ENCODE measurements at places on chromosomes 7 and 10.

- no peak for DNase-seq
Measured at GRCh38 chr10:25063644-25064043, 47.2 kb downstream of the THNSL1 start.

- DNase-seq = no peak
Measured at GRCh38 chr10:690372-691161, 1.1 kb upstream of the DIP2C start.

GRCh38 chr7:985915-986741, 3.1 kb downstream of the CYP2W1 start:
- peak; percentile 74 for DNase-seq

DNA sequence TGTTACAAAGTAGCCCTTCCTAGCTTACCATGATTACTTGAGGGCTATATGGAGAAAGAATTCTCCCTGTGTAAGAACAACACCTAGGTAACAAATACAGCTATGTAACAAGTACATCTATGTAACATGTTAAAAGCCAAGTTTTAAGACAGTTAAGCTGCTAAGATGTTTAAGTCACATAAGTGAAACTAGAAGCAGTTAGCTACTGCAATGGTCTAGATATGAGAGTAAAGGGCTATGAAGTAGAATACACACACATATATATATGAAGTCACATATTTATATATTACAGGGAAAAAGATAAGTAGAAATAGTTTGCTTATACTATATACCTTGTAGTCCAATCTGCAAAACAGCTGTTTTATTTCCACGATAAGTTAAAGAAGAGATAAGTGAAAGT, 14.4 kb downstream of the POT1 start:
- DNase-seq = no peak

DNA sequence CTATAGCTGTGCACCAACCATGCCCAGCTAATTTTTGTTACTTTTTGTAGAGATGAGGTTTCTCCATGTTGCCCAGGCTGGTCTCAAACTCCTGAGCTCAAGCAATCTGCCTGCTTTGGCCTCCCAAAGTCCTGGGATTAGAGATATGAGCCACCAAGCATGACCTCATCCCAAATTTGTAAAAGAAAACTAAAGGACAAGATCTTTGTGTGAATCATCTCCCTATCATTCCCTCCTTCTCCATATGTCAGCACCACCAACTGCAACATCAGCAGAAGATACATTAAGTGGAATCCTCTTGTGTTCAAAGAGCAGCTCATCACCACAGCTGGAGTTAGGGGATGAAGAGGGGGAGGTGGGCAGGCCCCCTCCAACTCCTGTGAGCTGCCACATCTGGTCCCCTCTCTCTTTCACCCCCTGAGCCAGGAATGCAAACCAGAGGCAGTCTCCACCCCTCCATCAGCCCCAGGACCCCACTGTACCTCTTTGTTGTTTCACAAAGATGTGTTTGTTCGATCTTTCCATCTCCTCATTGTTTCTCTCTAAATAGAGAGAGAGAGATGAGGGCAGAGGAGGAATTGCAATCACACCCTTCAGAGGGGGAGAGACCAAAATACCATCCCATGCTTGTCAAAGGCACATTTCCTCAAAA, 47.3 kb upstream of the PIP4K2A start:
- DNase-seq = no peak

GRCh38 chr7:24750441-24751055, 6.7 kb downstream of the GSDME start:
- DNase-seq = no peak

GRCh38 chr7:1928645-1929348, 258.7 kb downstream of the ELFN1 start:
- DNase-seq = no peak

DNA sequence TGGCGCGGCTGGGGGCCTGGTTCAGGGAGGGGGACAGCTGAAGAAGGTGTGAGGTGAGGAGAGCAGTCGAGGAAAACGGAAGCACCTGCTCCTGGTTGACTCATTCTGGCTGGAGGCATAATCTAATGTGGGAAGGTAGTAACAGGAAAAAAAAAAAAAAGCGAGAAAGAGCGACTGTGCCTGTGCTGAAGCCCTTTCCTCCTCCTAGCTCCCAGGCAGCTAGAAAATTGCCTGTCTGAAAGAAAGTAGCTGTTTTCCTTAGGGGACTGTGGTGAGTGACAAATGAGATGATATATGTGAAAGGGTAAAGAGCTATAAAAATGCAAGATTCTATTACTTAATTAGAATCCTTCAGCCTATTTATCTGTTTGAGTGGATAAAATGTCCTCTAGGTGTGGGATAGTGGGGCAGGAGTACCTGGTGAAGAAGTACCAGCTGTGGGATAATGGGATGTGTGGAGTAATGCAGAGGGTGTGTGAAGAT, 4.9 kb upstream of the MEST start:
- DNase-seq = no peak

DNA sequence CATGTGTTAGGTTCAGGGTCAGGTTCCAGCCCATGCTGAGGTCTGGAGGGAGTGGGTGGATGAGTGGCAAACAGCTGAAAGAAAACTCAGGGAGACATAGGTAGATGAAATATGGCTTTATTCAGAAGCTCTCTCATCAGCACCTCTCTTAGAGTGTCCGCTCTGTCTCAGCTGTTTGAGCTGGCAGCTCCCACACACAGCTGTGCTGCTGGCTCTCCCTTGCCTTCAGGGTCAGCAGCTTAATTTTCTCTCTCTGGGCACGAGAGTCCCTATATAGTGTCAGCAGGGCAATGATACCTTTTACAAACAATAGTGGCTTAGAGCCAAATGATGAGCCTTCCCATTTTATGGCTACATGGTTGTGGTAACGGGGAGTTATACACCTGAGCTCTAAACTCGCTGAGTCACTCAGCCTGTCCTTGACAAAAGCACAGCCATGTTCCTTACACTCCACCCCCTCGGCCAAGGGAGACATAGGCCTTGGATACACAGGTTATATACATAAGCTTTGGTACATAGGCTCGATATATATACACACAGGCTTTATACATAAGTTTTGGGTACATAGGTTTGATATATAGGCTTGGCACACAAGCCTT, 10.4 kb downstream of the RNF133 start:
- DNase-seq = no peak

DNA sequence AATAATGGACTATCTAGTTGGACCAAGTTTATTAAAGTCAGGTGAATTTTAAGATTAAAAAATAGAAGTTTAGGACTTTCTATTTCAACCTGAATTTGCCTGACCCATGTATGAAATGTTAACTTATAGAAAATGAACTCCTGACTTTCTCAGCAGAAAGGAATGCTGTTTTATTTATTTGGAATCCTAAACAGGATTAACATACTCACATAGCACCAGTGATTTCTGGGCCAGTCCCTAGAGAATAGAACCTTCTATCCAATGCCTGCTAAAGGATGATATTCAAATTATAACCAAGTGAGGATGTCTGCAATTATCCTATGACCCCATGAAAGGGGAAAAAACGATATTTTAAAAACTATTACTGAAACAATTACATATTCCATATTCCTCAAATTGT, 148.8 kb downstream of the CHRM2 start:
- no peak for DNase-seq

GRCh38 chr7:51144178-51144577, 172.4 kb downstream of the COBL start:
- no peak for DNase-seq

GRCh38 chr10:79941146-79941545, 7.8 kb downstream of the SFTPD start:
- no peak for DNase-seq

- no peak for DNase-seq
Measured at GRCh38 chr10:47332371-47332770, 10.1 kb downstream of the GDF2 start.

DNA sequence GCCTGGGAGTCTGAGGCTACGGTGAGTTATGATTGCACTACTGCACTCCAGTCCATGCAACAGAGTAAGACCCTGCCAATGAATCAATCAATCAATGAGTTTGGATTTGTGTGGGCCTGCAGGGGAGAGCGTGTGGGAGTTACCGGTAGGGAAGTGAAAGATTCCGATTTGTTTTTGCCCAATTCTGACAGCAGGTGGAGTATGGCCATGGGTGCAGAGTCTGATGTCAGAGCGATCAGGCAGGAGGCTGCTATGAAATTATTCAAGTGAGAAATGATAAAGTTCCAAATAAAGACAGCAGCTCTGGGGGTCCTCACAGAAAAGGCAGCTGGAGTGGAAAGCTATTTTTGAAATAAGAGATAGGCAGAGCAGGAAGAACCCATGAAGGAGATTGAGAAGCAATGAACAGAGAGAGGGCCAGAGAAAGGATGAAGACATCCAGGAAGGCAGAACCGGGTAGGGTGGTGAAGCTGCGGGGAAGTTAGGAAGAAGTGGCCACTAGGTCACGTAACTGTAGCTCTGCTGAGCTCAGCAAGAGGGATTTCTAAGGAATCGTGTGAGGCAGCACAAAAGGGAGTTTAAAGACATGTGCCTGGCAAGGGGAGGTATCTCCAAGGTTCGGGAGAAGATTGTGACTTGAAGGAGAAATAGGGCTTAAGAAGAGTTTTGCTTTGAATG, 93.7 kb upstream of the NMT2 start:
- no peak for DNase-seq

Measured in BE2C (cell line).